ENCODE measurements at places on chromosomes 3 and 15.

DNA sequence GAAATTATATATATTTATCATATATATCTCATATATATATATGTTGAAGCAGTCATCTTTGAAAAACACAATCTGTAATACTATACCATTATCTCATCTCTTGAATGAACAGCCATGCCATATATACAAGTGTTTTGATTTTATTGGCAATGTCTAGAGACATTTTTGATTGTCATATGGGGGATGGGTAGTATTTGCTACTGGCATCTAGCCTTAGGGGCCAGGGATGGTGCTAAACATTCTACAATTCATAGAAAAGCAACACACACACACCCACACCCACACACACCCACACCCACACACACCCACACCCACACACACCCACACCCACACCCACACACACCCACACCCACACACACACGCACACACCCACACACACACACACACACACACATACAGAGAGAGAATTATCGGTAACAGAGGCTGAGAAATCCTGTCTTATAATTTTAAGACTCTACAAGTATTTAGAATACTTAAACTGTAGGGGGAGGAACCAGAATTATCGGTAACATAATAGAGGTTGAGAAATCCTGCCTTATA, 11.1 kb upstream of the PIK3R4 start:
- no peak for DNase-seq

DNA sequence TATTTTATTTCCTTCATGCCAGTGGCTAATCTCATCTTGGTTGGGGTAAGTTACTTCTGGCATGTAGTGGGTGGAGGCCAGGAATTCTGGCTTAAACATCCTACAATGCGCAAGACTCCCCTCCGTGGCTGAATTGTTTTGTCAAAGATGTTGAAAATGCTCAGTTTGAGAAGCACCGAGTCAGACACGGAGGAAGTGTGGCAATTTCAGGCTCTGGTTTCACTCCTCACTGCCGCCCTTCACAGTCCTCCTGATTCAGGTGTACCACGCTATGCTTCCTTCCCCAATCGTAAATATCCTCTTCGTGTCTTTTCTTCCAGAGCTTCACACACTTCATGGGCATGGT, 150.7 kb downstream of the OPA1 start:
- DNase-seq = no peak

DNA sequence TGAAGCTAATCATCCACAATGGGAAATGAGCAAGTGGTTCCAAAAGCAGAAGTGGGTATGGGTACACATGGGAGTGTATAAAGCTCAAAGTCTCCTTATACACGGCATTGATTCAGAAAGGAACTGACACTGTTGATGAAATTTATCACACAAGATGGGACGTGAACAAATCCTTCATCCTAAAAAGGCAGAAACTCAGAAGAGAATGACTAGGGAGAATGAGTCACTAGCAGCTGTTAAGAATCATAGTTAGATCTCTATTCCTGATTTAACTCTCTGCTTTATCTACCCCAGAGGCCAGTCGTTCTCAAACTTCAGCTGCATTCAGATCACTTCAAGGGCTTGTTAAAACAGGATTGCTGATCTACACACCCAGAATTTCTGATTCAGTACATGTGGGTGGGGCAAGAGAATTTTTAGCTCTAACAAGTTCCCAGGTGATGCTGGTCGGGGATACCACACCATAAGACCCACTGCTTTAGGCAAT, 97.7 kb upstream of the PHLDB2 start:
- DNase-seq = no peak

GRCh38 chr3:76735152-76735551, 304.7 kb upstream of the ROBO2 start:
- no peak for DNase-seq

DNA sequence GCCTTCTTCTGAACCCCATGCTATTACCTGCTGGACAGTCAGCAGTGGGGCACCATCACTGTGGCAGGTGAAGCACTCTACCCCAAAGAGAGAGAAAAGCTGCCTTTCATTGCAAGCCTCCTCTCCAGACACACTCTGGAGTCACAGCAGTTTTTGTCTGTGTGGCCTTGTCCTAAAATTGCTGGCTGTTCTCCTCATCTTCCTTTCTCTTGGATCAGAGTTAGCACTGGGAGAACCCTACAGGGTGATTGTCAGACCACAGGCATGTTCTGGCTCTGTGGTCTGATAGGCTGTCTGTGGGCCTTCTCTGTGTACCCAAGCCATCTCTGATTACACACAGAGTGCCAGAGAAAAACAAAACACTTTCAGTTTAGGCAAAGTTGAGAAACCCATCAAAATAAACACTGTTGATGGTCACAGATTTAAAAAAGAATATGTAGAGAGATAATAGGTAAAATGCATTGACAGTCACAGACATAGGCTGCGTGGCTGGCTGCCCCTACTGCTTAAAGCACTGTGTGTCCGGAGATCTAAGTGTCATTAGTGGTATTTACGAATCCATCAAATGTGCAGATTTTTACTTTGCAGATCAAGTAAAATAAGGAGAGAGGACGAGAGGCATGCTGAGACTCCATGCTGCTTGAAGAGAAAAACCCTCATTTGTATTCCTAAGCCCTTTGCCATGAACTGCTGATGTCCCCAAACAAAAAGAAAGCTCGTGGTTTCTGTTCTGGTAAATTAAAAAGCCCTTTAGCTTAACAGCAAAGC, 689.9 kb downstream of the TUSC7 start:
- peak; percentile 7 for DNase-seq

Measured in cerebellar cortex (tissue), 1 donor.